ENCODE measurements at places on chromosomes 12 and 14.

DNA sequence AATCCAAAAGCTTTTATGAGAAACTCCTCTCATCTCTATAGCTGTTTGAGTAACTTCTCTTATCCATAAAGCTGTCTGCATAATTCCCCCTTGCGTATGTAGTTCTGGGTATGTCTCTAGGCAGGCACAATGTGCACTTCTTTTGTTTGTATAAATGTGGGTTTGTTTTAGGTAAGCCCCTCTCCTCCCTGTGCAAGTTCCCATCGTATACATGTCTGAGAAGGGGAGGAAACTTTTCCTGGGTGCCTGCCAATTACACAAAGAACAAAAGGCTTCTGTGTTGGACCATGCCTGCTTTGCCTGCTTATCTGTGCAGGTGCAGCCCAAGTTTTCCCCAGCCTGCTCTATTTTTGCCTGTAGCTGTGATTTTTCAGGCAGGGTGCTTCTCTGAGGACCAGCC is 96.7 kb downstream of the CCER1 start:
- DNase-seq = no peak

- no peak for DNase-seq
Observed at GRCh38 chr12:129791396-129791795, 112.4 kb downstream of the TMEM132D start.

GRCh38 chr14:95609398-95609990 is 74.6 kb downstream of the GLRX5 start:
- DNase-seq = peak; percentile 38

- no peak for DNase-seq
Observed at GRCh38 chr12:47733142-47733541, 7.9 kb upstream of the ENDOU start.

DNA sequence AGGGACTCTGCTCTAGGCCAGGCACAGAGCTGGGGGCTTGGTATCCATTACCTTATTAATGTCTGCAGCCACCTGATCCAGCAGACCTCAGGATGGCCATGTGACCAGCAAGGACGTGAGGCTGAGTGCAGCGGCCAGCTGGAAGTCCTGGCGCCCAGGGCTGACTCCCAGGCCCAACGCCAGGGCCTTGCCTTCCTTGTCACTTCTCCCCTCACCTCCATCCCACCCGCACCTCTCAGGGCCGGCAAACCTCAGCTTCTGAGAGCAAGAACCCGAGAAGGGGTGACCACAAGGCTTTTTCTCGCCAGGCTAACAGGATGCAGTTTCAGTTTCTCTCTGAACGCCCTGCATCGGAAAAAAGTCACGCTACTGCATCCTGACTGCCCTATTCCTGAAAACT is 15.4 kb downstream of the RAB35 start:
- DNase-seq = no peak

GRCh38 chr12:30989754-30990153 is 63.2 kb downstream of the TSPAN11 start:
- no peak for DNase-seq

- DNase-seq = no peak
Observed at GRCh38 chr12:2463719-2464118, 331.1 kb upstream of the FKBP4 start.

DNA sequence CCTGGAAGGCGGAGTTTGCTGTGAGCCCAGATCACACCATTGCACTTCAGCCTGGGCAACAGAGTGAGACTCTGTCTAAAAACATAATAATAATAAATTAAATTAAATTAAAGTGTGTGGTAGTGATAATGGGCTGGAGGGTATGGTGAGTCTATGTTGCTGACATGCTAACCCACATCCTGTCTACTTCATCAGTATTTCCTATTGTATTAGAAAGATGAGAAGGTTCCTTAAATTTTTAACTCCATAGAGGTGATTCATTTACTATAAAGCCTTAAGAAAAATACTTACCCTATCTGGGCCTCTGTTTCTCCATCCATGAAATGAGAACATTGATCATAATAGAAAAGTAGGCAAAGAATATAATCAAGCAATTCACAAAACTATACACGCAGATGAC is 280.5 kb downstream of the FBXL14 start:
- DNase-seq = no peak

- no peak for DNase-seq
Observed at GRCh38 chr12:30977537-30978349, 51.2 kb downstream of the TSPAN11 start.

GRCh38 chr12:1162081-1162760 is 171.2 kb downstream of the ERC1 start:
- no peak for DNase-seq

DNA sequence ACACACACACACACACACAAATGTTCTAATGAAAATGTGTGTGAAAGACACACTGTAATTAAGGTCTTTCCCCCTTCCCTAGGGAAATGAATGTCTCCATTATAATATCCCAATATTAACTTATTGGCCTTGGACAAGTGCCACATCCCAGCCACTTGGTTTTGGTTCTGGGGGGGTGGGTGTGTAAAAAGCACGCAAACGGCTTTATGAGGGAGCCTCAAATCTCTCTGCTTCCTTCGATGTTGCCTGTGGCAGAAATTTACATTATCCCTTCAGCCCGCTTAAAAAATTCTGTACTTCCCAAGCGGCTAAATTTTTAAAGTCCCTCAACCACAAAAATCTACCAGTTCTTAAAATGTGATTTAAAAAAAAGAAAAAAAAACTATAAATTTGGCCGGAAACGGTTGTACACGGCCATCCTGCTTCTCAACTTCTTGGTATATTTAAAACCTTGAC is 432 bp downstream of the C14orf93 start:
- DNase-seq = no peak

DNA sequence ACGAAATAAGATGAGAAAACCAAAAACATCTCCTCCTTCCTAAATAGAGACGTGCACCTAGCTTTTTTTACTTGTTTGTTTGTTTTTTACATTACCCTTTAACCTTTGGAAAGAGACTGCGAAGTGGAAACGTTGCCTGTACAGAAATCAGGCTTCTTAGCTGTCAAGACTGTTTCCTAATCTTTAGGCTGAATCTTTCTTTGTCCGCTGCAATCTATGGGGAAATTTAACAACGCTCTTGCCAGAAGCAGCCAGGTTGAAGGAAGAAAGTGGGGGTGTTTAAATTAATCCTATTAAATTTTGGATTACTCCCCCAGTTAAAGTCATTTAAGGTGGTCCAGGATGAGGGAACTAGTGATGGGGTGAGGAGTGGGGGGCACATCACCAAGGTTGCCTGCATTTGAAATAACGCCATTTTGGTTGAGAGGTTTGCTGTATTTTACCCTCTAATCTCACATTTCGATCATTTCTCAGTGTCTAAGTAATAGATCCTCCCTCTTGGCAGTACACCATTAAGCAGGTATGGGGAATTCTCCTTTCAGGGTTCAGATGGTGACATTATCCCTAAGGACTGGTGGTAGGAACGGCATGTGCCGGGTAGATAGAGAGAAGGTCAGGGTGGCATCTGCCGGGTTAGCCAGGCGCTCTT is 2.6 kb downstream of the FLRT2 start:
- no peak for DNase-seq

DNA sequence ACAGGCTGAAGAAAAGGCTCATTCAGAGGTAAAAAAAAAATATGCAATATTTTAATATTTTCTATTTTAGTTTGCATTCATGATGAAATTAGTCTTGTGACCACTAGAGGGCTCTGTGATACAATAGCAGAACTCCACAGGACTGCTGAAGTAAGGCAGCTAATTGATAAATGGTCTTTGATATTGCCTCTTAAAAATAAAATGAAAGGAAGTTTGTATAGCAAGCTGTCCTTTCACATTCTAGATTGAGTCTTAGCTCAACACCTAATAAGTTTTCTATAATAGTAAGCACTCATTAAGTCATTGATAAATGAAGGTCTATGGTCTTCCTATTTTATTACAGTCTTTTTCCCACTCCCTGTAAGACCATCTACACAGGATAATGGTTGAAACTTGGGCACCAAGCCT is 315.7 kb downstream of the NAV3 start:
- DNase-seq = peak; percentile 15

DNA sequence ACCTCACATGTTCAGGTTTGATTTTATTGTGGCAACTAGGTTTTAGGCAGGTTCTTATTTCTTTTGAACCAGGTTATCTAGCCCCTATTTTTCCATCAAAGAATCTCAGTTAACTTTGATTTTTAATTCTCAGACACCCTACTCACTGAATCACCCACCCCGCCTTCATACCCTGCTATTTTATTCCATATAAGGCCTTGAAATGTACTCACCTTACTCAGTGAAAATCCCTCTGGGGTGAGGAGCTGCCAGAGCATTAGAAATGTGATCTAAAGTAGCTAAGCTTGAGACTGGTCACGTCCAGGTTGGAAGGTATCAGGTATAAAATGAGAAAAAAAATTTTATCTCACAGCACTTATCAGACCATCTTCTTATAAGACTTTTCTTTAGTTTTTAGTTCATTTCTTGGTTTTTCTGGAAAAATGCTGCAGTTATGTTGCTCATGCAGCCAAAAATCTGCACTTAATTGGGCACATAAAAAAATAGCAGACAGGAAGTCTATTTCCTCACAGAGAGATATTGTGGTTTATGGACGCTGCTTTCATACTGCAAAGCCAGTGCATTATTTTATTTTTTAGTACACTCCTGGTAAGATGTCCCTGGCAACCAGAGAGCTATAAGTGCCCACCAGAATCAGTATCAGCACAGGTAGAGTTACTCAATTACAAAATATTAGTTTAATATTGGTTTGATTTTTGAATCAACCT is 101.5 kb upstream of the CCDC91 start:
- no peak for DNase-seq

- no peak for DNase-seq
Observed at GRCh38 chr12:7129287-7129871, 690 bp upstream of the RBP5 start.

GRCh38 chr12:14665354-14666348 is 30.7 kb downstream of the GUCY2C start:
- DNase-seq = no peak

DNA sequence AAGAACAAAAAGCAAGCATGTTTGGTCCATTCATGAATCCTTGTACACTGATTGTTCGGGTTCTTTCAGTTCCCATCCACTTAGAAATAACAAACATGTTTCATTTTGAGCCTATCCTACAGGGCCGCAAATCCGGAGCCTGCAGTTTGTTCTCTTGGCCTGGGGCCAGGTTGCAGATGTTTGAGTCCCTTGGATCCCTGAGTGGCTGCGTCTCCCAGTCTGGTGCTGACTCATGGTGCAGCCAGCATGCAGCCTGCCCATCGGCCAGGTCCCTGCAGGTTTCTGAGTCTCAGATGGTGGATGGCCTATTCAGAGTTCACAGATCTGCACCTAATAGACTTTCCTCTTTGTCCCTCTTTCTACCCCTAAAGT is 1.9 kb upstream of the DYNC1H1 start:
- no peak for DNase-seq

DNA sequence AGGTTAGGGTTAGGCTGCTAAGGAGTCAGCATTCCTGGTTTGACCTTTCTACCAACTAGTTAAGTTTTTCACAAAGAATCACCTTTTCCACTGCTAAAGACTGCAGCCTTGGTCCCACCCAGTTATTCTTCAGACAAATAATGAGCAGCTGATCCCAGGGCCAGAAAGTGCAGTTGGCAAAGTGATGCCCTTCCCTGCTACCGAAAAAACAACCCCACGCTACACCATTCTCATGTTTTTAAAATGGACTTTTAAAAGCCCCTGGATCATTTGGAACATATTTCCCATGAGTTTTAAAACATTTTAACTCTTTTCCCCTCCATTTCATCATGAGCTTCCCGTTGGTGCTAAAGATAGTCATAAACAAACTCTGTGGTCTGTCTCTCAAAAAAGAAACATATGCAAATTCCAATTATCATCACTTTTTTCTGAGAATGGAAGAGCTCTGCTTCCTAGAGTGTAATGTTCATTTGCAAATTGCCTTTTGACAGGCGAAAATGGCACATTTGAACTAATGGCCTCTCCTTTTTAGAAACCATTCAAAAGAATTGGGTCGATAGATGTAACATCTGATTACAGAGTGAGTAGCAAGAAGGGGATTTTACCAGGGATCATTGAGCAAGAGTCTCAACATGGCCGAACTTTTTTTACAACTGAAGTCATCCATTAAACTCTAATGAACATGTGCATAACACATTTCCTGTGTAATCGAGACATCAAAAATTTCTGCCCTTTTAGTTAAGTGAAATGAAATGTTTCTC is 129.3 kb upstream of the RAP1B start:
- DNase-seq = peak; percentile 19

DNA sequence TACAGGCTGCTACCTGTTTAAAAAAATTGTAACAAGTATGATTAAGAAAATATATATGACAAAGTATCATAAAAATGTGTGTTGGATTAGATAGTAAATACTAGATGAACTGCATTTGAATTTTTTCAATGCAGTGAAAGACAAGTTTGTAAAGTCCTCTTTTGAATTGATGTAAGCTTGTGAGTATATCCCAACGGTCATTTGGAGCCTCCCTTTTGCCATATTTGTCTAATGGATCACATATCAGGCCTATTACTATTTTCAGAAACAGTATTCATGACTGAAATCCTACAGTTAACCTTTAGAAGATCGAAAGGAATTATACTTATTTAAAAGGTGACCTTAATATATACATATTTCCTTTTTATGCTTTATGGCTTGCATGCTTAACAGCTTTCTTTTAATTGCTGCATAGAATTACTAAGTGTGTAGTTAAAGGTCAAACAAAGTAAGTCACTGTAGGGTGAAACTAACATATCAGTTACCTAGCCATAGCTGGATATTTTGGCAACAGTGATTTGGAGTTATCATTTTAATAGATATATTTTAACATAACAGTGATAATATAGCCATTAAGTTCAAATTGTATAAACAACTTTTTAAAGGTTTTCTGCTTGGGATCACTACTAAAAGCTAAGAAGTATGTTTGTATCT is 53.6 kb downstream of the USP15 start:
- no peak for DNase-seq

GRCh38 chr12:92973614-92974013 is 44.5 kb upstream of the EEA1 start:
- peak; percentile 78 for DNase-seq

DNA sequence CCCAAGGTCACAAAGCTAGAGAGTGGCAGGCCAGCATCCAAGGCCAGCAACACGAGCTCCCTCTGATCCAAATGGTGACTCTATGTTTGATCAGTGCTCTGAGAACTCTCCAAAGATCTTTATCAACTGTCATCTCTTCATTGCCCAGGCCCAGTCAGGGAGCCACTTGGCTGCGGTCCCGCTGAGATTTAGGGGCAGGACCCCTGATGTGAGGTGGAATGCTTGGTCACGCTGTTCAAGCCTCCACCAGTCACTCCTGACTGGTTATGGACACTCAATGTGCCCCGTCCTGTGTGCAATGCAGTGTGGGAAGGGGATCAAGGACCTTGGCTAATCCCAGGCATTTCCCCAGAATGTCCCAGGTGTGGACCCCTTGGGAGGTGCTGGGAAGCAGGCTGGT is 19.8 kb upstream of the TCL1B start:
- no peak for DNase-seq

GRCh38 chr14:25308244-25308643 is 258.3 kb upstream of the STXBP6 start:
- DNase-seq = no peak

GRCh38 chr12:19031032-19031431 is 98.5 kb upstream of the PLEKHA5 start:
- DNase-seq = no peak

DNA sequence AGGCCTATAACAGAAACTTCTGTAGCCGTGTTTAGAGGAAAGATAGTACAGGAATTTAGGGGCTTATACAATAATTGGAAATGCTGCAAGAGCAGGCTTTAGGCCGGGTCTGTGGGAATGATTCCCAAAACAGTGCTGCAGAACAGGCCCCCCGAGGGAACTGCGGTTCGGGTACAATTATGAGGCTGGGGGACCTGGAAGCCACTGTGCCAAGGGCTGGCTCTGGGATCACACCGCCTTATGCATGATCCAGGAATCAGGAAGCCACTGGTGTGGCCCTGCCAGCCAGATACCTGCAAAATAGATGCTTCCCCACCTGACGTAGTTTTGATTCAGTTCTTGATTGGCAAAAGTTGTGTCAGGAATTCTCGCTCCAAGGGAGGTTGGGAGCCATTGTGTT is 55.4 kb downstream of the CACNA1C start:
- no peak for DNase-seq
